ENCODE measurements at places on chromosomes 11 and 22.

GRCh38 chr11:8060801-8061554, 20.0 kb upstream of the TUB start:
- DNase-seq, result no peak

DNA sequence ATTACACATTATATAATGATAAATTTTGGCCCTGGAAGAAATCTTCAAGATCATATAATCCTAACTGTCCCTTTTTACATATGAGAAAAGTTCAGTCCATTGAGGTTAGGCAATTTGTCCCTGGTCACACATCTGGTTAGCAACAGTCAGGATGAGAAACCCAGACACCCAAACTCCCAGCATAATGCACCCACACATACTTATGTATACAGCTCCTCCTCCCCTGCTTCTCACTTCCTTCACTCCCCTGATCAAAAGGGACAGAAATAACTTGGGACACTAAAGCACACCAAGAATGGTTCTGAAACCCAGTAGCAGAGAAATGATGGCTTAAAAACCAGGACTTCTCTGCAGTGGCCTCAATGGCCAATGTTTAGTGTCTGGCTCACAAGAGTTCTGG, 11.1 kb downstream of the NUMA1 start:
- DNase-seq, result no peak

GRCh38 chr11:59289356-59290181, 69.1 kb upstream of the OR5AN1 start:
- DNase-seq, result no peak

DNA sequence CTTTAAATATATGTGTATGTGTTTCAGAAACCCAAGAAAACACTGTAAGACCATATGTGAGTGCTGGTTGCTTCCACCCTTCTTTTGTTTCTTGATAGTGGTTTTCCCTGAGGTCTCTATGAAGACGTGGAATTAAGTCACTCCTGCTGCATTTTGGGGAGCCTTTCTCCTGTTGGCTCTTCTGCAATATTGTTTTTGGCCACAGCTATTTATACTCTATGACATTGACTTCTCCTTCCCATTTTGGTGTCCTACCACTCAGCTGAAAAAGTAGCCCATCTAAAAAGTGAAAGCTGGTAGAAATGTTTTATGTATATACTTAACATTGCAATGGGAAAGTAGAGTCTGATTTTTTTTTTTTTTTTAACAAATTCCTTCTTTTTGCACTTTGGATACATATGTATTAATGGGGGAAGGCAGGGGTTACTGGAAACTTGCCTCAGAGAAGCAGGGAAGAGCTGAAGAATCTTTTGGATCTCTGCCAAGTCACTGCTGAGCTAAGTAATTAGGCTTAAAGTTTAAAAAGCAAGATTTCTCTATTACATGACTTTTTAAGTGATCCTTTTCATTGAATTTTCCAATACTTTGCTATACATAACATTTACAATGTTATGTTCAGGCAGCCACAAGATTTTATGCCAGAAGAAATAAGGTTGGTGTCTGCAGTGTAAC, 1.8 kb downstream of the TTC17 start:
- DNase-seq, result no peak

- DNase-seq, result no peak
Measured at GRCh38 chr11:26994631-26995095, 751 bp downstream of the FIBIN start.
